ENCODE measurements at places on chromosomes 5 and 9. TPM values are rescaled to one million over a fixed set of nuclear protein-coding genes. Genes with fewer than 3 reads are reported as not detected.

C1QTNF3 gene
- total RNA-seq: 1.1 TPM

ATP10B gene
- total RNA-seq: not detected

PCDHAC2 gene
- under 0.01 TPM for total RNA-seq

NMUR2 gene
- not detected for total RNA-seq
